ENCODE measurements at places on chromosomes 1 and 21. TPM values are rescaled to one million over a fixed set of nuclear protein-coding genes. Genes with fewer than 3 reads are reported as not detected.

The DR1 gene
- 34.2 TPM for total RNA-seq

The HMGCS2 gene
- not detected for total RNA-seq

The PSMB2 gene
- 104 TPM for total RNA-seq

The KMO gene
- 1.2 TPM for total RNA-seq

The CLDN8 gene
- total RNA-seq: not detected

The TNFRSF14 gene
- 0.22 TPM for total RNA-seq

The MCOLN3 gene
- total RNA-seq: 3.6 TPM

The MYCBP gene
- 22.1 TPM for total RNA-seq

The CRP gene
- not detected for total RNA-seq

The TMPRSS15 gene
- total RNA-seq: not detected

The LGR6 gene
- 0.41 TPM for total RNA-seq

The CD34 gene
- total RNA-seq: not detected

The VAV3 gene
- 1.4 TPM for total RNA-seq

The LCE1C gene
- total RNA-seq: not detected

The CYP2J2 gene
- total RNA-seq: not detected

The ITLN2 gene
- not detected for total RNA-seq

The CAP1 gene
- total RNA-seq: 281 TPM

The SPATA21 gene
- 0.06 TPM for total RNA-seq

The AXDND1 gene
- total RNA-seq: 0.54 TPM

The CNIH3 gene
- 0.24 TPM for total RNA-seq
